ENCODE measurements at places on chromosomes 6 and 20.

DNA sequence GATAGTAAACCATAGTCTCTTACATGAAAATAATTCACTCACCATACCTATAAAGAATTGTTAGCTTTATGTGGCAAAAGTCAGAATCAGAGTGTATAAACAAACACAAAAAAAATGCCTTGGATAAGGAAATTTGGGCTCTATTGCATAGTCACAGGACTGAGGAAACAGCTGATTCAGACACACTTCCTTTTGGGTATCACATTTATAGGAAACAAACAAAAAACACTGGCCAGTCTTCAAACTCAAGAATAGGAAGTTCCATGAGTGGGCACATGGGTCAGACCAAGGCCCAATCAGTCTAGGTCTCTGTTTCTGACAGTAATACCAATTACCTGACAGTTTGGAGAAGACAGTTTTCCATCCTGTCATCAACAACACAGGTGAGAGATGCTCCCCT, 8.0 kb downstream of the SLC18B1 start:
- no peak for DNase-seq

DNA sequence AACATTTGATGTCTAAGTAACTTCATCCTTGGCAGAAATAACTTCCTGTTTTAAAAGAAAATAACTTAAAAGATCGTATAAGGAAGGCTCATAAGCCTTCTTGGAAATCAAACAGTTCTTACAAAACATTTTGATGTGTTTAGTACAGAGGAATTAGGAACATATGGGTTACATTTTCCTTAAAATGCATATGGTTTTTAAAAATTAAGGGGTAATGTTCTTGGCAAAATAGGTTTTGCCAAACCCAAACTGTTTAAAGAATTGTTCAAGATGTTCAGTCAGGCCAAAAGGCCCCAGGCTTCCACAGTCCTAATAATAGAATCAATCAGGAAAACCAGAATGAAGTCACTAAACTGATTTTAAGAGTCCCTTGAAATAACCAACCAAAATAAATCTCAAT, 142.7 kb upstream of the SLC35B3 start:
- DNase-seq, result no peak

GRCh38 chr20:53914781-53915445, 155.5 kb downstream of the BCAS1 start:
- no peak for DNase-seq

GRCh38 chr20:38228436-38228835, 32.1 kb downstream of the KIAA1755 start:
- DNase-seq, result no peak

GRCh38 chr6:1672379-1672778, 62.7 kb downstream of the FOXC1 start:
- no peak for DNase-seq

- DNase-seq, result no peak
These were observed 1.6 kb downstream of the SCAND1 start for GRCh38 chr20:35952480-35953386.

- DNase-seq, result no peak
These were observed 38.1 kb upstream of the ARMC2 start for GRCh38 chr6:108810057-108810643.

- no peak for DNase-seq
These were observed 73.1 kb downstream of the DNAAF9 start for GRCh38 chr20:3334156-3334943.

DNA sequence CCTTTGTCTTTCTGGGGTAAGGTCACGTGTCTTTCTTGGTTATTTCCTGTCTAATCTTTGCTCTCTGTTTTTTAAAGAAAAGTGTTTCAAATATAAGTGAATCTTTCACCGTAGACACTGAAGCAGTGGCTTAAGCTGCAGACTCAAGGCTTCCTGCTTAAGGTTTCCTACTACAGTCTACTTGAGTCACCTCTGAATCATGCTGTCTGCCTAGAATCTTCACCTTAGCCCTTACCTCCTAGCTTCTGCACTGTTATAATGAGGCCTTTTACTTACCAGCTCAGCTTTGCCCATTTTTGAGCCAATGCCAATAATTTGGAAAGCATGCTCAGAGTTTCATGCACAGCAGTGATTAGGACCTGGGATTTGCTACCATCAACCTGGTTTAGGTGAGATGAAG, 30.6 kb downstream of the ADGRF4 start:
- no peak for DNase-seq

- no peak for DNase-seq
These were observed 32.5 kb downstream of the SDHAF4 start for GRCh38 chr6:70599187-70599586.

DNA sequence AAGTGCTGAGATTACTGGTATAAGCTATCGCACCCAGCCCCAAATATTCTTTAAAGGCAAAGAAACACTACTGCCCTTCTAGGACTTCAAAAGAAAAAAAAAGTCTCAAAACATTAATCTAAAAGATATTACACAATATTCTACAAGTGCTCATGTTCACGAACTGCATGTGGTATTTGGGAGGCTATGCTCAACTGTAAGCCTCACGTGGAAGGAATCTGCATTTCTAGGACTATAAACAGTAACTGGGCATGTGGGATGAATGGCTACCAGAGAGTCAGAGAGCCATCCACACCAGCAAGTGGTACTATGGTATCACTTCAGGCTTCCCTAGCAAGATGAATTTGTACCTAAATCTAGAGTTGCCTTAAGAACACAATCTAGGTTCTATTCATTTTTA, 50.0 kb downstream of the FKBP5 start:
- no peak for DNase-seq

GRCh38 chr20:8583566-8584043, 451.5 kb downstream of the PLCB1 start:
- no peak for DNase-seq

DNA sequence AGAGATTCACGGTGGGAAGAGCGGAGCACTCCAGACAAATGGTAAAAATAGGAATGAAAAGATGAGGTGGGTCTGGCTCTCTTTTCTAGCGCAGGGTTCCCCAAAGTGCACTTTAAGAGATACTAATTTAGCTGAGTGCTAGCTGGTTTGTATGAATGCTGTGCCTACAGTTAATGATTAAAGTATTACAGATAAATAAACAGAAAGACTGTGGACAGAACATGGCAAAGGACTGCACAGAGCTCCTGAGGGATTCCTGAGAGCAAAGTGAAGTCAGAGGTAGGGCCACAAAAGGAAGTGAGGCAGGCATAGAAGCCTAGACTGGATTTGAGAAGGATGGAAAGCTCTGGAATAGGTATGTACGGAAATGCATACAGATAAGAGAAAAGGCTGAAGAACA, 114.5 kb downstream of the INSM1 start:
- DNase-seq, result no peak

DNA sequence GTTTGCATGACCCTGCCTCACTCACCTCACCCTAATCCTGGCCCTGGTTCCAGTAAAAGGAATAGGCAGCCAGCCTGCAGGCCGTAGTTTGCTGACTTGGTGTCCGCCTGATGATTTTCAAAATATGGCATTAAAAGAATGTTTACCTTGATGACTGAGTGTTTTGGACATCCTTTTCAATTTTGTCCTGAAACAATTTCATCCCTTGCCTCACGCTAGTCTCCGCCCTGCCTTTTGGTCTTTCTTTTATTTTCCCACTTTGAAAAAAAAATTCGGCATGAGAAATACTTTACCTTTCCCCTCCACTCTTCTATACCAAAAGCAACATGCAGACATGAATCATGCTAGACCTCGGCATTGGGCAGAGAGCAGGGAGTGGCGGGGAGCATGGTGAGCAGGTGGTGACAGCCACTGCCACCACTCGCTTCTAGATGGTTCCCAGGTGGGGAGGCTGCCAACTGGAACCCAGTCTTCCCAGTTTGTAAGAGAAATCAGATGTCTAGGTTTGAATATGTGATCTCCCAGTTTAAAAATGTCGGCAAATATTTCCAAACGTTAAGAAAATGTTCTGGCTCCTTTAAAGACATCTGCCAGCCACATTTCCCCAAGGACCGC, 9.4 kb downstream of the CD40 start:
- no peak for DNase-seq

DNA sequence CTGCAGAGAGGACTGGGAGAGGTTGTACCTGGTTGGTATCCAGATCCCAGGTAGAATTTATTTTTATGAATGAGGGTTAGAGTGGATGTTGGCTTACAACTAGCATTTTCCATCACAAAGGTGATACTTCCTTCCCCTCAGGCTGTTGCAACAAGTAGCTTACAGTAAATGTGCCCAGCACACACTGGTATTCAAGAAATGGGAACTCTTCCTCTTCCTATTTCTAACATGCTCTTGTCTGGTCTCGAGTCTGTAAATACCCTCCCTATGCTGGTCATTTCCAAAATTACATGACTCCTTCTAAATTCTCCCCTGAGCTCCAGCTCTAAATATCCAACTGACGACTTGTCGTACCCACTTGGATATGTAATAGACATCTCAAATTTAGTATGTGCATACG, 90.1 kb upstream of the FOXC1 start:
- DNase-seq, result no peak

- DNase-seq, result no peak
These were observed 43.5 kb downstream of the IBTK start for GRCh38 chr6:82204020-82204419.

DNA sequence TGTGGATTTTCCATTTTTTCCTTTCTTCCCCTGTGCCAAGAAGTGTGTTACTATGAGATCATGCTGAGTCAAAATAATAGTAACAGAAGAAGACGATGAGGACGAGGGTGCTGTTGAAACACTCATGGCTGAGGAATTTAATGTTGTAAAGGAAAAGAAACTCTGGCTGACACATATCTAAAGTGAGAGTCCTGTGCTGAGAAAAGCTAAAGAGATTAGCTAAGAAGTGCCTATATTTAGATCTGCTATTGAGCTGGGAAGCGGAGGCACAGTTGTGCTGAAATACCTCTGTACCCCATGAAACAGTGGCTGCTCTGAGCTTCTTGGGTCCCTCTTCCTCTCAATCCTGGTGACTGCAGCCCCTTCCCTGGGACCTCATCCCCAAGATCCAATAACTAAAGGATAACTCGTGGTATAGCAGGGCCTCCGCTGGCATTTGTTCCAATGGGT, 1.1 kb upstream of the SYTL3 start:
- DNase-seq, result no peak
